ENCODE measurements at places on chromosomes 7 and 10. TPM values are rescaled to one million over a fixed set of nuclear protein-coding genes. Genes with fewer than 3 reads are reported as not detected.
A peak's percentile ranks its signal among the peaks of the same experiment; 100 is the strongest.

- peaks cover 14% of the 10 kb centered on the region for H3K36me3 ChIP-seq
- H3K4me1 ChIP-seq = no peaks in the 10 kb centered on the region
- H3K4me3 ChIP-seq = no peak overlapping the region
- no peak overlapping the region for H3K27ac ChIP-seq
These were observed 47.7 kb downstream of the MINPP1 start for GRCh38 chr10:87552248-87552929.

SPDYE16 gene
- not detected for polyA plus RNA-seq

DNA sequence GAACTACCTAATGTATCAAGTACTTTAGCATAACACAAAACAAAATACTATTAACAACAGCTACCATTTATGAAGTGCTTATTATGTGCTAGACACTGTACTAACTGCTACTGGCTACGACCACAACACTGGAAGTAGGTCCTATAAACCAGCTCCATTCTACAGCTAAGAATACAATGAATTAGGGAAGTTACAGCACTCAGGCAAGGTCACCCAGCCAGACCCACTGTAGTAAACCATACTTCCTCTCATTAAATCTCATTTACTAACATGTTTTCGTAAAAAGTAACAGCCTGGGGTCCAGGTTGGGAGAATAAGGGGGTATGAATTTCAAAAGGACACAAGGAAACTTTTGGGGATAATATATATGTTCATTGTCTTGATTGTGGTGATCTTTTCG, 25.4 kb downstream of the NAPEPLD start:
- H3K27me3 ChIP-seq = no peaks in the 10 kb centered on the region
- H3K27ac ChIP-seq = no peak overlapping the region
- H3K4me3 ChIP-seq = no peak overlapping the region
- H3K36me3 ChIP-seq = peaks cover 58% of the 10 kb centered on the region
- DNase-seq = no peak

DNA sequence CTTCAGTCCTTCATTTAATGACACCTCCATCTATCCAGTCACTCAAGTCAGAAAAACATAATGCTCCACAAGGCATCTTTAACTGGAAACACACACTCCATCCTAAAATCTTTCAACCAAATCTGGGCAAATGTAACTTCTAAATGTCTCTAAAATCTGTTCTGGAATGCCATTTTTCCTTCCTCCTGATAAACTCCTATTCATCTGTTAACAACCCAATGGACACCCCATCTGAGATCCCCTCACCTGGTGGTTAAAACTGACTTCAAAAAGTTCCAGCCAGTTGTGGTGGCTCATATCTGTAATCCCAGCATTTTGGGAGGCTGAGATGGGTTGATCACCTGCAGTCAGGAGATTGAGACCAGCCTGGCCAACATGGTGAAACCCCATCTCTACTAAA, 78.7 kb downstream of the ARHGAP21 start:
- no peak overlapping the region for H3K27ac ChIP-seq
- H3K4me3 ChIP-seq = no peak overlapping the region
- no peaks in the 10 kb centered on the region for H3K4me1 ChIP-seq
- no peaks in the 10 kb centered on the region for H3K27me3 ChIP-seq

SPDYE6 gene
- polyA plus RNA-seq = not detected

FOXP2 gene
- polyA plus RNA-seq = not detected

- H3K27ac ChIP-seq = no peak overlapping the region
- H3K36me3 ChIP-seq = no peaks in the 10 kb centered on the region
- no peak for DNase-seq
- peaks cover 6% of the 10 kb centered on the region for H3K4me1 ChIP-seq
- H3K4me3 ChIP-seq = peak overlapping the region; percentile 61
These were observed 1.2 kb downstream of the TSPAN12 start for GRCh38 chr7:120856621-120857352.

- DNase-seq = no peak
- H3K4me3 ChIP-seq = no peak overlapping the region
- peaks cover 10% of the 10 kb centered on the region for H3K4me1 ChIP-seq
- H3K27me3 ChIP-seq = no peaks in the 10 kb centered on the region
- no peak overlapping the region for H3K27ac ChIP-seq
- no peaks in the 10 kb centered on the region for H3K36me3 ChIP-seq
These were observed 3.4 kb upstream of the ACTR3B start for GRCh38 chr7:152756116-152756515.

GRCh38 chr7:85114342-85114741, 72.5 kb downstream of the SEMA3D start:
- no peaks in the 10 kb centered on the region for H3K27me3 ChIP-seq
- no peak overlapping the region for H3K27ac ChIP-seq
- no peaks in the 10 kb centered on the region for H3K36me3 ChIP-seq
- DNase-seq = no peak
- H3K4me3 ChIP-seq = no peak overlapping the region

- no peaks in the 10 kb centered on the region for H3K36me3 ChIP-seq
- no peak overlapping the region for H3K27ac ChIP-seq
- no peaks in the 10 kb centered on the region for H3K4me1 ChIP-seq
- DNase-seq = no peak
- no peaks in the 10 kb centered on the region for H3K27me3 ChIP-seq
These were observed 214.2 kb upstream of the NPY start for GRCh38 chr7:24069751-24070150.
